Activated naive CD8-positive, alpha-beta T cell treated with anti-CD3 and anti-CD28 coated beads, Interleukin-2, amount 10 ng/mL, durations not matched to agents 7 days and 5 days (primary cell): ENCODE measurements at places on chromosomes 4 and X. TPM values are rescaled to one million over a fixed set of nuclear protein-coding genes. Genes with fewer than 3 reads are reported as not detected.

DNA sequence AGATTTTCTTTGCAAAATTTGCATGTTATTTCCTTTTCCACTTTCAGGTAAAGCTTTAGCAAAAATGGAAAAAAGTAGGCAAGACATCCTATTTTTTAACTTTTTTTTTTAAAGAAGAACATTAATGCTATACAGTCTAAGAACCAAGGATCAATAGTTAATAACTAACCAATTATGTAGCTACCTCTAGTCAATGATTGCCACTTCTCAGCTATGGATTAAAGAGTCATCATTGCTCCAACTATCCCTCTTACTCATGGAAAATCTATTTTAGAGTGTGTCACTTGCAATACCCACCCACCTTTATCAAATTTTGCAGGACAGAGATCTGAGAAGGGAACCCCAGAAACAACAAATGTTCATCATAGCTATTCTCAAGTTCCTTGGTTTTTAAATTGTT is 223.1 kb downstream of the ANK2 start:
- no peak overlapping the region for H3K27ac ChIP-seq
- H3K27me3 ChIP-seq: peaks cover 15% of the 10 kb centered on the region
- H3K4me3 ChIP-seq: no peak overlapping the region
- no peak for DNase-seq
- H3K36me3 ChIP-seq: no peaks in the 10 kb centered on the region

DNA sequence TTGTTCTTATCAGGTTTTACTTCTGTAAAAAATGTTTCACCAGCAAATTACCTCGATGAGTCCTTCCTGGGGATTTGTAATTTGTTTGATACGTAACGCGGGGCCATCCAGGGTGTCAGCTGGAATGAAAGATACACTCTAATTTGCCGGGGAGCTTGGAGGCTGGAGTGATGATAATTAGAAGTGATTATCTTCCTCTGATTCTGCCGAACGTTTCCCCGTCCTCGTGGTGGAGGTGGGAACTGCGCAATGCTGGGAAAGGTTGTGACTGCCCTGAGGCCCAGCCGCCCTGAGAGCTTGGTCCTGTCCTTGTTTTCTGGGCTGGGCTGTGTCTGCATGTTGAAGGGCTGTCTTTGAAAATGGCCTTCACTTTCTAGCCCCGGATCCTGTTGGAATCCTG is 48.0 kb downstream of the SORCS2 start:
- no peak overlapping the region for H3K27ac ChIP-seq
- DNase-seq: no peak
- H3K4me1 ChIP-seq: no peaks in the 10 kb centered on the region
- no peaks in the 10 kb centered on the region for H3K36me3 ChIP-seq

DNA sequence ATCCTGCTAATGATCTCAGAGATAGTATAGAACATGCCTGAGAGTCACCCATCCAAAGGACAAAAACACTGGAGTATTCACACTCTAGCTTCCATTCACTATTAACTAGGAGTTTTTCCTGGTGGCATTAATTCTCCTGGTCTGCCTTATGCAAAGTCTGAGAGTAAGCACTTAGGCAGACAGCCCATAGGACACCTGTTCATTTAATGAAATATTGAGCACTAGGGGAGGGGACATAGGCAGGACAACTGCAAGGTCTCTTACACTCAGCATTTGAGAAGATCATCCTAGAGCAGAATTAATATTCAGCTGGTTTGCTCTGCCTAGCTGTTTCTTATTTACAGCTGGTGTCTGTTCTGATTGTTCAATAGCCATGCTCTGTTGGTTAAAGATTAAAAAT is 508.5 kb downstream of the CENPC start:
- no peaks in the 10 kb centered on the region for H3K4me1 ChIP-seq
- no peak overlapping the region for H3K4me3 ChIP-seq
- H3K27ac ChIP-seq: no peak overlapping the region
- no peaks in the 10 kb centered on the region for H3K36me3 ChIP-seq

GRCh38 chr4:146193628-146194027 is 18.1 kb downstream of the LSM6 start:
- no peak overlapping the region for H3K27ac ChIP-seq
- H3K36me3 ChIP-seq: peaks cover 15% of the 10 kb centered on the region
- H3K27me3 ChIP-seq: no peaks in the 10 kb centered on the region
- no peak overlapping the region for H3K4me3 ChIP-seq
- H3K4me1 ChIP-seq: no peaks in the 10 kb centered on the region

GRCh38 chr4:184821242-184821641 is 4.5 kb downstream of the ACSL1 start:
- no peaks in the 10 kb centered on the region for H3K27me3 ChIP-seq
- H3K4me3 ChIP-seq: no peak overlapping the region
- no peaks in the 10 kb centered on the region for H3K36me3 ChIP-seq
- H3K4me1 ChIP-seq: peaks cover 44% of the 10 kb centered on the region
- no peak for DNase-seq

GRCh38 chr4:55781812-55782211 is 37.8 kb upstream of the EXOC1L start:
- H3K36me3 ChIP-seq: no peaks in the 10 kb centered on the region
- DNase-seq: no peak

DNA sequence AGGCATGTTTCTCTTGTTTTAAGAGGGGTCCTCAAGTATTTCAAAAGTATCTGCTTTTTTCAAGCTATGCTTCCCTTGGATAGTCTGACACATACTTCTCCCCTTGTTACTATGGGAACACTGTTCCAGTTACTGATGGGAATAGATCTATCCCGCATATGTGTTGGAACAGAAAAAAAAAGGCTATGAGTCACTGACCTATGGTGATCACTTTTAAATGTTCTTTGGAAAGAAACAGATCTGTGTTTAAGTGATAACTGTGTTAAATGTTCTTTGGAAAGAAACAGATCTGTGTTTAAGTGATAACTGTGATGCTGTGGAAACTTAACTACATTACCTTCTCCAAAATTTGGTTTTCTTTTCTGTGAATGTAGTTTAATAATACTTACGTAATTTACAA is 303.2 kb downstream of the TEX13C start:
- no peak overlapping the region for H3K4me3 ChIP-seq
- H3K27ac ChIP-seq: no peak overlapping the region
- H3K36me3 ChIP-seq: no peaks in the 10 kb centered on the region
- no peaks in the 10 kb centered on the region for H3K27me3 ChIP-seq

DNA sequence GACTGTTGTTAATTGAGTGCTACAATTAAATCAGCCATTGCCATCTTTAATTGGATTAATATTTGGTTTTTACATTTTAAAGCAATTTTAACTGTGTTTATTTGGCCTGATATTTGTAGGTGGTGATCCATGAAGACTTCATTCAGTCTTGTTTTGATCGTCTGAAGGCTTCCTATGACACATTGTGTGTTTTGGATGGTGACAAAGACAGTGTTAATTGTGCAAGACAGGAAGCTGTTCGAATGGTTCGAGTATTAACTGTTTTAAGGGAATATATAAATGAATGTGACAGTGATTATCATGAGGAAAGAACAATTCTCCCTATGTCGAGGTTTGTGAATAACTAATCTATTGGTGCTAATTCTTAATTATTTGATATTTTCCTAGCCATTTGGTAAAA is 82.6 kb downstream of the USP9X start:
- peaks cover 2% of the 10 kb centered on the region for H3K4me1 ChIP-seq
- H3K27me3 ChIP-seq: no peaks in the 10 kb centered on the region
- no peak for DNase-seq
- no peak overlapping the region for H3K27ac ChIP-seq

GRCh38 chr4:144594471-144594986 is 51.4 kb upstream of the HHIP start:
- H3K27ac ChIP-seq: no peak overlapping the region
- no peak for DNase-seq
- no peak overlapping the region for H3K4me3 ChIP-seq

GRCh38 chr4:27763830-27764525 is 903.3 kb downstream of the STIM2 start:
- no peaks in the 10 kb centered on the region for H3K27me3 ChIP-seq
- no peak for DNase-seq
- H3K4me1 ChIP-seq: no peaks in the 10 kb centered on the region
- H3K36me3 ChIP-seq: no peaks in the 10 kb centered on the region

DNA sequence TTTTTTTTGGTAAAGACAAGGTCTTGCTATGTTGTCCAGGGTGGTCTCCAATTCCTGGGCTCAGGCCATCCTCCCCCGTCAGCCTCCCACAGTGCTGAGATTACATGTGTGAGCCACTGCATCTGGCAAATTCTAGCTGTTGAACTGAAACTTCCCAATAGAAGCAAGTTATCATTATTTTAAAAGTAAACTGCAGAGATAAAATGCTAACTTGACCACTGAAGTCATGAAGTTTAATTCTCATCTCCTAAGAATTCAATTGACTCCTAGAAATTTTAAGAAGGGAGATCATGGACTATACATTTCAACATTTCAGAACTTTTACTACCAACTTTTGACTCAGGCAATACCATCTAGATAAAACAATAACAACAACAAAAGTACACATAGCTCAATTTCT is 11.7 kb upstream of the EXOSC9 start:
- no peak for DNase-seq
- H3K4me3 ChIP-seq: no peak overlapping the region
- peaks cover 2% of the 10 kb centered on the region for H3K4me1 ChIP-seq

DNA sequence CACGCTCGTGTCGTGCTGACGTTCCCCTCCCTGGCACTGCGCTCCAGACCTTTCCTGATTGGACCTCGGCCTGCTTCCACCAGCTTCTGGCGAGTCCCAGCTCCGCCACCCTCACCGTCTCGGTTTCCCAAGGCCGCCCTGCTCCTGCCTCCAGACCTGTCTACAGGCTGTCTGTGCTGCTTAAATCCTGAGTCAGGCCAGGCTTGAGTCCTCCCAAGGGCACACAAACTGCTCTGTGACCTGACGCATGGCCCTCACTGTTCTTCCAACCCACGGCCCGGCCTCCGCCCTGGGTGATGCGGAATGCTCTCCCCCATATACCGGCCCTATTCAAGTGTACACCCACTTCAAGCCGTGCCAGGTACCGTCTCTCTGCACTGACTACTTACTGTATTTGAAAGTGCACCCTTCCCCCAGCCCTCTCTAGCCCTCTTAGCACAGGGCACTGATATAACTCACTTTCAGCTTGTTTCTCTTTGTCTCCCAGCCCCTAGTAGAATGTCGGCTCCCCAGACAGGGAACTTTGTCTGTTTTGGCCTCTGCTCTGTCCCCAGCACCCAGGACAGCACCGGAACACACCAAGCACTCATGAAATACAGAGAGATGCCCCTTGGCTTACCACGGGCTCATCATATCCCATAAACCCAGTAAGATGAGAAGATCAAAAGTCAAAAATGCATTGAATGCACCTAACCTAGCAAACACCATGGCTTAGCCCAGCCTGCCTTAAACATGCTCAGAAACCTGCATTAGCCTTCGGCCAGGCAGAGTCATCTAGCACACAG is 63.1 kb upstream of the AFAP1 start:
- no peaks in the 10 kb centered on the region for H3K36me3 ChIP-seq
- H3K4me1 ChIP-seq: no peaks in the 10 kb centered on the region
- peaks cover 3% of the 10 kb centered on the region for H3K27me3 ChIP-seq
- no peak overlapping the region for H3K4me3 ChIP-seq

- DNase-seq: no peak
- H3K27ac ChIP-seq: no peak overlapping the region
- no peak overlapping the region for H3K4me3 ChIP-seq
- no peaks in the 10 kb centered on the region for H3K36me3 ChIP-seq
- H3K4me1 ChIP-seq: no peaks in the 10 kb centered on the region
- H3K27me3 ChIP-seq: peaks cover 46% of the 10 kb centered on the region
Measured at GRCh38 chr4:143345356-143345755, 8.7 kb downstream of the GAB1 start.

DNA sequence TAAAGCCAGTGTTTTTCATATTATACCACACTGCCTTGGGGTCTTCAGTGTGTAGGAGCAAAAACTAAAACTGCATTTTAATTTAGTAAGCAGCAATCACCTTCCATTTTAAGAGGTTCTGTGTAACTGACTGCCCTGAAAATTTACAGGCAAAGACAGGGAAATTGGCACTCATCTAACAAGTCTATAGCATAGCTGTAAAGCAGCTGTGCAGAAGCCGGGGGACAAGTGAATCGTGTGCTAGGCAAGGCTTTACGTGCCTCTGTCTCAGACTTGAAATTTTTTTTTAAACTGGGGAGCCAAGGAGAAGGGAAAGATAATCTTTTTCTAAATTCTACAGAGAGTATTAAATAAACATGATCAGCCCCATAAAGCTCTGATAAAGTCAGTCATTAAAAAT is 39.7 kb downstream of the TSPAN5 start:
- H3K27me3 ChIP-seq: no peaks in the 10 kb centered on the region
- peaks cover 10% of the 10 kb centered on the region for H3K36me3 ChIP-seq

GRCh38 chr4:121126449-121127006 is 37.6 kb downstream of the TNIP3 start:
- peaks cover 34% of the 10 kb centered on the region for H3K4me1 ChIP-seq
- H3K4me3 ChIP-seq: no peak overlapping the region
- no peak overlapping the region for H3K27ac ChIP-seq
- H3K27me3 ChIP-seq: no peaks in the 10 kb centered on the region
- no peak for DNase-seq

DNA sequence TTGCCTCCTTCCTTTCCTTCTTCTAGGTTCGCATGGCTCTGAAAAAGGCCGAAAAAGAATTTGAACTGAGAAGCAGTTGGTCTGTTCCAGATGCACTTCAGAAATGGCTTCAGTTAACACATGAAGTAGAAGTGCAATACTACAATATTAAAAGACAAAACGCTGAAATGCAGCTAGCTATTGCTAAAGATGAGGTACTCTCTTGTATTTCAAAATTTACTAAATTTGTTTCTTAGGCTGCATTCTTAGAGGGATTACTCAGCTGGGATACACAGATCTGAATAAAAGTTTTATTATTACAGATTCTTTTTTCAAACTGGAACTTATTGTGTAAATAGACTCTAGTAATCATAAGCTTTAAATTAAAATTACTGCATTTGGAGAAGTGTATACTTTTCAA is 146.9 kb downstream of the STIM2 start:
- no peak for DNase-seq
- H3K4me3 ChIP-seq: no peak overlapping the region
- peaks cover 18% of the 10 kb centered on the region for H3K36me3 ChIP-seq
- no peaks in the 10 kb centered on the region for H3K27me3 ChIP-seq

The MAGEC2 gene
- total RNA-seq: not detected

The SULT1E1 gene
- not detected for total RNA-seq

The PARM1 gene
- not detected for total RNA-seq

The FAAH2 gene
- total RNA-seq: 3.0 TPM

The CPLX1 gene
- 3.7 TPM for total RNA-seq

The CFAP47 gene
- not detected for total RNA-seq

The GDPD2 gene
- total RNA-seq: not detected

The ZBED1 gene
- total RNA-seq: 37.0 TPM

The CENPE gene
- total RNA-seq: 51.4 TPM

The NWD2 gene
- total RNA-seq: not detected

The FOXO4 gene
- total RNA-seq: 24.9 TPM

The GLRA2 gene
- total RNA-seq: not detected
